Stimulated activated CD4-positive, alpha-beta T cell treated with anti-CD3 and anti-CD28 coated beads, Interleukin-2, amount 100 ng/mL, for 48 hours (primary cell): ENCODE measurements at places on chromosomes 7 and 10.

GRCh38 chr7:104661575-104661974 lies 333.2 kb downstream of the LHFPL3 start:
- no peak for DNase-seq

- no peak for DNase-seq
Observed at GRCh38 chr7:100066953-100067352, 14.6 kb downstream of the ZNF3 start.

DNA sequence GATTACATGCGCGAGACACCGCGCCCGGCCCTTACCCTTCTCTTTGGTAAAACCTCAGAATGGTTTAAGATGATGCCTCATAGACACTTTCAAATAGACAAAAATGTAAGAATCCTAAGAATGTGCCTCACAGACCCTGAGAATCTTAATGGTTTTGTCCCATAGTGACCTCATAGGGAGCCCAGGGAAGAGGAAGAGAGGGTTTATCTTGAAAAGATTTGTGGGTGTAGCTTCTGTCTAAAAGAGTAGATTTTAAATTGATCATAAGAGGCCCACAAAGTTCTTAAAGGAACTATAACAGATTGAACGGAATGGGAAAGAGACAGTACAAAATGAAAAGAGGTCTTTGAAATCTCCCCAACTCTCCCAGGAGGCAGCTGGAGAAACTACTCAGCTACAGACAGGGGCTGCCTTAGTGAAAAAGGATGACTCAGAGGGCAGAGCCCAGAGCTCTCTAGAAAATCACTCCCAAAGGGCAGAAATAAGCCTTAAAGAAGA lies 220.6 kb downstream of the ADRA2A start:
- no peak for DNase-seq

DNA sequence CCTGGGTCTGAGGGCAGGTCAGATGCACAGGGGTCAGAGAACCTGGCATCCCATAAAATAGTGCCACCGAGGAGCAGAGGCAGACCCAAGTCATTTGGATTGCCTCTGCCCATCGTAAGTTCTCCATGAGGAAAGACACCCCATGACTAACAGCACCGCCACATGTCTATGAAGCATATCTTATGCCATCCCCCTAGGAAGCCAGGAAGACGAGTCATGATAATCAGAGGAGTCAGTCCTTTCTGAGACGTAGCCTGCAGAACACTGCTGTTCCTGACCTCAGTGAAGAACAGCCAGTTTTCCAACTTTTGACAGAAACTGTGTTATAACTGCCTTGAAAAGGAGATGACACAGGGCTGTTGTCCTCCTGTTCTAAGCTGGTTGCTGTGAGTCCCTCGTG lies 51.2 kb downstream of the INSYN2A start:
- no peak for DNase-seq

GRCh38 chr10:129191797-129192196 lies 275.2 kb upstream of the MGMT start:
- no peak for DNase-seq

DNA sequence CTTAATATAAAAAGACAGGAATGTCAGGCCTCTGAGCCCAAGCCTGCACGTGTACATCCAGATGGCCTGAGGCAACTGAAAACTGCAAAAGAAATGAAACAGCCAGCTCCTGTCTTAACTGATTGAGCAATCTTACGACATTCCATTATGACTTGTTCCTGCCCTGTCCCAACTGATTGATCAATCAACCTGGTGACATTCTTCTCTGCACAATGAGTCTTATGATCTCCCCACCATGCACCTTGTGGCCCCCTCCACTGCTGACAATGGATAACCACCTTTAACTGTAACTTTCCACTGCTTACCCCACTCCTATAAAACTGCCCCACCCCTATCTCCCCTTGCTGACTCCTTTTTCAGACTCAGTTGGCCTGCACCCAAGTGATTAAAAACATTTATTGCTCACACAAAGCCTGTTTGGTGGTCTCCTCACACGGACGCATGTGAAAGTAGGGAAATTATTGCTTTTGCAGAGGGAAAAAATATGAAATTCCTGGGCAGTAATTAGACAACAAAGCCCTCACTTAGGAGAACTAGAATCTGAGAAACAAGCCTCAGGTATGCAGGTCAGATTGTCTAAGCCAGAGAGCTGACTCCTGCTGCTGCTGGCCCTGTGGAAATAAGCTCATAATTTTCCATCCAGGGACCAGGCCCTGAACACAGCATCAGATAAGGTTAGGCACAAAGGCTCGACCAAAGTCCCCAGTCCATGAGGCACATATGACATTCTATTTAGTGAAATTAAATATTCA lies 5.3 kb downstream of the CYP3A7 start:
- DNase-seq: no peak

- no peak for DNase-seq
Observed at GRCh38 chr7:14184292-14184864, 194.9 kb upstream of the ETV1 start.

GRCh38 chr10:116589926-116590325 lies 833 bp upstream of the PNLIPRP1 start:
- no peak for DNase-seq

DNA sequence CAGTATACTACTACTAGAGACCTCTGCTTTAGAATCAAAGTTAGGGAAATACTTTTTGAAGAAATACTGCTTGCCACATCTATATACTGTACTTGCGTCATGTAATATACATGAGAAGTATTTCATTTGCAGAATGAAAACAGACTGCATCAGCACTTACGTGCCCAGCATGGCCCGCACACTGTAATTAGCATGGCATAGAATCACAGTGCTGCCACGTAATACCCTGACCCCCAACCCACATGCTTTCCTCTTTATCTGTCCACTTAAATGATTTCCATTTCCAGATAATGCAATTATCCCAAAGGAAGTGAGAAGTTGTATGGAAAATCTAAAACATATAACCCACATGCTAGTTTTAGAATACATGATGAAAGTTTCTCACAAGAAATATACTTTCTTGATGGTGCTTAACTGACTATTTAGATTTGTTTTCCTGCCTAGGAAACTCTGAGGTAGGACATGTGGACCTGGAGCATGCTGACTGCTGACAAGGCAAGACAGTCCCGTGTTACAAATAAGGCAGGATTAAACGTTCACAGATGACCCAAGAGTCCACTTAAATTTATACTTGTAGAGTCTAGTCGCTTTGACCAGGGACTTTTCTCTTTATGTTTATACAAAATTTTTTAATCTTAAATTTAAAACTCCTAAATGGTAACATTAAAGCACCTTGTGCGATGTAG lies 12.6 kb downstream of the USP6NL start:
- DNase-seq: no peak

- no peak for DNase-seq
Observed at GRCh38 chr7:67766906-67767410, 770.3 kb downstream of the TYW1 start.

- DNase-seq: no peak
Observed at GRCh38 chr10:30155401-30155800, 96.0 kb upstream of the JCAD start.

- no peak for DNase-seq
Observed at GRCh38 chr10:24952143-24952706, at the start of gene PRTFDC1. Gene PRTFDC1 (minus strand): TSS chr10:24952606. CDS start chr10:24952575, 31 bp downstream.

DNA sequence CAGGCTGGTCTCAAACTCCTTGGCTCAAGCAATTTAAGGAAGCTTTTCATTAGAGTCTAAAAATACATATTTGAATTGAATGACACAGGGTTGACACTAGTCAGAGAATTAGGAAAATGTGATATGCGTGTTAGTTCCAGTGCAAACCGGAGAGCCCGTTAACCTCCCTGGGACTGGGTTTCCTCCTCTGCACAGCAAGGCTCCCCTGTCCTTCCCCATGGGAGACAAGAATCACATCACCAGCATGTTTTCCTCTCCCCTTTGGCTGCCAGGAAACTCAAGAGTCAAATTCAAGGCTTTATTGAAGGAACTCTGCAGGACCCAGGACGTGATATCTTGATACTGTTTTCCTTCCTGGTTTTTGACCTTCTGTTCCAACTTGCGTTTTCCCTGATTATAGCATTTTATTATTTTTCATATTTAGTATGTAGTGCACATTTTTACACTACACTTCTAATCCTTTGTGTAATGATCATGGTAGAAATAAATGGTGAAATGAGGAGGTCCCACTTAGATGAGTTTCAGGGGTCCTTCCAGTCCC lies 24.9 kb downstream of the GSTO2 start:
- DNase-seq: no peak

GRCh38 chr10:22699976-22700375 lies 14.4 kb downstream of the PIP4K2A start:
- no peak for DNase-seq

DNA sequence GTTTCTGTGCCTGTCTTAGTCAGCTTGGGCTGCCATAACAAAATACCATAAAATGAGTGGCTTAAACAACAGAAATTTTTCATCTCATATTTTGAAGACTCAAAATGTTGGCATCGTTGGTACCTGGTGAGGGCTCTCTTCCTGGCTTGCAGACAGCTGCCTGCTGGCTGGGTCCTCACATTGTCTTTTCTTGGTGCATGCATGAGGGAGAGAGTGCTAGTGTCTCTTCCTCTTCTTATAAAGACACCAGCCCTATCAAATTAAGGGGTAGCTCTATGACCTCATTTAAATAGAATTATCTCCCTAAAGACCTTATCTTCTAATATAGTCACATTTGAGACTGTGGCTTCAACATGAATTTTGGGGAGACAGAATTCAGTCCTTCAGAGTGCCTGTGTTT lies 39.9 kb downstream of the ST8SIA6 start:
- DNase-seq: no peak

GRCh38 chr7:44284216-44284615 lies 41.2 kb downstream of the CAMK2B start:
- no peak for DNase-seq

GRCh38 chr7:65264258-65264657 lies 109.4 kb upstream of the ZNF92 start:
- DNase-seq: no peak

DNA sequence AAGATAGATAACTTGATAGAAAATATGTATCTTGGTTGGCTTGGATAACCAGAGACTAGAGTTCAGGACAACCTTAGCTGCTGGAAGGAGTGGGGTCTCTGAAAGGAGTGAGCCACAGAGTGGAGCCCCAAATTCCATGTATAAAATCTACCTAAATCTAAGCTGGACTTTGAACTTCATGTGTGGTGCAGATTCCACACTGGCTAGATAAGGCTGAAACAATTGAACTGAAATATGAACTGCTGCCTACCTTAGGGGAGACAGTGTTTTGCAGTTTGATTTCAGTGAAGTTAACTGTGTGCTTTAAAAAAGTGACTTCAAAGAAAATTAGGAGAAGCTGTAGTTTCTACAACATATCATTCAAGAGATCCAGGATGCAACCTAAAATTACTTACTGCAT lies 123.9 kb downstream of the LRMDA start:
- no peak for DNase-seq

DNA sequence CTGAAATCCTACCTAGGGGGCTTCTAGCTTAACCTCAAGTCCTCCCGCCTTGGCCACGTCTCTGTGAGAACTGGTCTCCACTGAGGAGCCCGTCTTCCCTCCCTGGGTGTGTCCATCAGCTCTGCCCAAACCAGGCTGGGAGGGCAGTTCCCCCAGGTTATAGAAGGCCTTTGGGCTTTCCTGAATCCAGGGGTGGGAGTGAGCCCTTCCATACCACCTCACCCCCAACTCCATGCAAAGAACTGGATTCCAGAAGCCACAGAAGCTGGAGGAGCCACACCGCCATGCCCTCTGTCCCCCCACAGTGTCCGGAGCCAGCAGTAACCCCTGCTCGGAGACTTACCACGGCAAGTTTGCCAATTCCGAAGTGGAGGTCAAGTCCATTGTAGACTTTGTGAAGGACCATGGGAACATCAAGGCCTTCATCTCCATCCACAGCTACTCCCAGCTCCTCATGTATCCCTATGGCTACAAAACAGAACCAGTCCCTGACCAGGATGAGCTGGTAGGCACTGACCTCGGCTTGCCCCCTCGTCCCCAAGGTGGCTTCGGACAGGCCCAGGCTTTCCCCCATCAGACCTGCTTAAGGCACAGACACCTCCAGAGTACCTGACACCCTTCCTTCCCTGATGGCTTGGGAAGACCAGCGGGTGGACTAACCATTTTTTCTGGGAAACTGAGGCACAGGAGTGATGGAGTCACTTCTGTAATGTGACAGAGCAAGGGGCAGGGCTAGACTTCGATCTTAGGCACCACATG lies 4.7 kb downstream of the CPA1 start:
- no peak for DNase-seq

- no peak for DNase-seq
Observed at GRCh38 chr10:71028066-71028465, 139.7 kb upstream of the PCBD1 start.

- DNase-seq: no peak
Observed at GRCh38 chr7:11458736-11459483, 373.1 kb downstream of the THSD7A start.

- no peak for DNase-seq
Observed at GRCh38 chr7:142440219-142440905, 182.5 kb upstream of the PRSS58 start.

- no peak for DNase-seq
Observed at GRCh38 chr7:44994877-44995554, 5.0 kb upstream of the CCM2 start.

DNA sequence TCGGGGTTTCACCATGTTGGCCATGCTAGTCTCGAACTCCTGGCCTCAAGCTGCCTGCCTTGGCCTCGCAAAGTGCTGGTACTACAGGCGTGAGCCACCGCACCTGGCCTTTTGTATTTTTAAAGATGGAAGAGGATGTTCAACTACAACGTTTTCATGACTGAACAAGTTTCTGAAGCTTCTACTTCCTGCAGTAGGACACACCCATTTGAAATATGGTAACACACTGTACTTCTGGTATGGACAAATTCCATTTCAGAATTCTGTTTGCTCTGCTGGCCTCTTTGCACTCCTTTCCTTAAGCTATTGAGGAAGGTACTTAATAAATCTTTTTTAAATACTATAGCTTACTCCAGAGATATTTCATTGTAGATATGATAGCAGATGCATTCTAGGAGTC lies 10.9 kb upstream of the CDK1 start:
- no peak for DNase-seq

- no peak for DNase-seq
Observed at GRCh38 chr7:36894190-36894589, 169.9 kb upstream of the AOAH start.

DNA sequence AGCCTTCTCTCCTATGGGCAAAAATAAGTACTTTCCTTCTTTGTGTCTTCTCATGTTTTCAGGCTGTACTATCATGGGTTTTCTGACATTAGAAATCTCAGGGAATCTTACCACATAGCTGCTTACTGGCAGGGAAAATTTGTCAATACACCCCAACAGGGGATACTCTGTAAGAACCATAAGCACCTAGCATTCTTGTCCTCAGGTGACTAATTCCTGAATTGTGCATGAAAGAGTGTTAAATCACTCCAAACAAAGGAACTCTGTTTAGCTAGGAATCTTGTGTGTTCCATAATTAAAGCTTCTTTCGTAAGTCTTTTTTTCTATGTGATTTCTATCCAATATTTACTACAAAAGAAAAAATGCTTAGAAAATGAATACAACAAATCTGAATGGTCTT lies 206.7 kb upstream of the POT1 start:
- DNase-seq: no peak

DNA sequence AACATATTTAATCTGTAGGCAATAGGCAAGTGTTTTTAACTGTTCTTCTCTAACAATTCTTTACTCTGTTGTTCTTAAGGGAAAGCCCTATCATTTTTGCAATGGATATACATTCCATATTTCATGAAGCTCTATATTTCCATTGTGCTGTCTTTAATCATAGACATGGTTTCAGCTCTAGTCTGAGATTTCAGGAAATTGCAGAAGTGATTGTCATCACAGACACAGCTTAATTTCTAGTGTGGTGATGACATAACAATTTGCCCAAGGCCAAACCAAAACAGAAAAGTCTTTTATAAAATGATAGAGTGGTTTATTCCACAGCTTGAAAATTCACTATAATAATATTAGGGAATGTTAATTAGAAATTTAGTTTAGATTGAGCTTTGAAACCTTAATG lies 494.1 kb upstream of the SEMA3A start:
- no peak for DNase-seq

- no peak for DNase-seq
Observed at GRCh38 chr7:110205899-110206298, 885.0 kb upstream of the LRRN3 start.
